Kidney glomerular epithelial cell (primary cell): ENCODE measurements at places on chromosomes 6 and 20.

DNA sequence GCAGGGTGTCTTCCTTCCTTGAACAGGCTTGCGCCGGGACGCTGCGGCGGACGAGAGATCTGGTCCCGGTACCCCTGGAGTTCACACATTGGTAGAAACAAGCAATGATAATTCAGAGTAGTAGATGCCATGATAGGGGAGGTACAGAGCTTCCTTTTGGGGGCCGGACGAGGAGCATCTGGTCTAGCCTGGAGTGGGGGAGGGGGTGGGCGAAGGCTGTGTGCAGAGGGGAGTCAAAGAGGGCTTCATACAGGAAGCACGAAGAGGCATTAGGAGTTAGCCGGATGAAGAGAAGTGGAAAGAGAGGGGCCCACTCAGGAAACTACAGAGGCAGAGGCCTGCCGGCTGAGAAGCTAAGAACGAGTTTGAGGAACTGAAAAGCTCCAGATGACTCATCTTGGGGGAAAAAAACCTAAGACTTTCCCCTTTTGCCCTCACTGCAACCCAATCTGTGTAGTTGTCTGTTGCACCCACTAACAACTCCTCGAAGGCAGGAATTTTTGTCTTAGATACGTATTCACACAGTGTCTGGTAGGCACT lies 611 bp downstream of the CNPY3 start:
- DNase-seq, result peak; percentile 84

- no peak for DNase-seq
Measured at GRCh38 chr20:63738687-63739129, 868 bp upstream of the SLC2A4RG start.

DNA sequence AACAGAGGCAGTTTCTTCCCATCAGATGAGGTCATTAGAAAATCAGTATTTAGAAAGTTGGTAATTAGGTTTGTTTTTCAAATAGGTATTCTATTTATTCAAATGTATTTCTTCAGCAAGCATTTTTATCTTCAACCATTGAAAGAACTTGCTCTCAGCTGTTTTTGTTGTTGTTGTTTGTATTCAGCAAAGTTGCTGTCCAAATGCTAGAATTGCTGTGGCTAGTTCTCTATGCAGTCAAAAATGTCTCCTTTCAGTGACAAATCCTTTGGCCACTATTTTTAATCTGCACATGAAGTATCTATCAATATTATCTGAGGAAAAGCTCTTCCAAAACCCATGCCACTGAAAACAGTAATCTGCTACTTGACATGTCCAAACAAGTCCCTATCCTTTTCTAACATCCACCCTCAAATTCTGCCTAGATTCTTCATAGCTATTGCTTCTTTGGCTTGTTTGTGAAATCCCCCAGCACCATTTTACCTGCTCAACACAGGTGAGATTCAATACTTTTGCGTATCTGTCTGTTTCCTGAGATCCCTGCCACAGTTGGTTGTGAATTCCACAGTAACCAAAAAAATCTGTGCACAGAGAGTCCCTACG lies 1005.4 kb downstream of the GRIK2 start:
- no peak for DNase-seq

DNA sequence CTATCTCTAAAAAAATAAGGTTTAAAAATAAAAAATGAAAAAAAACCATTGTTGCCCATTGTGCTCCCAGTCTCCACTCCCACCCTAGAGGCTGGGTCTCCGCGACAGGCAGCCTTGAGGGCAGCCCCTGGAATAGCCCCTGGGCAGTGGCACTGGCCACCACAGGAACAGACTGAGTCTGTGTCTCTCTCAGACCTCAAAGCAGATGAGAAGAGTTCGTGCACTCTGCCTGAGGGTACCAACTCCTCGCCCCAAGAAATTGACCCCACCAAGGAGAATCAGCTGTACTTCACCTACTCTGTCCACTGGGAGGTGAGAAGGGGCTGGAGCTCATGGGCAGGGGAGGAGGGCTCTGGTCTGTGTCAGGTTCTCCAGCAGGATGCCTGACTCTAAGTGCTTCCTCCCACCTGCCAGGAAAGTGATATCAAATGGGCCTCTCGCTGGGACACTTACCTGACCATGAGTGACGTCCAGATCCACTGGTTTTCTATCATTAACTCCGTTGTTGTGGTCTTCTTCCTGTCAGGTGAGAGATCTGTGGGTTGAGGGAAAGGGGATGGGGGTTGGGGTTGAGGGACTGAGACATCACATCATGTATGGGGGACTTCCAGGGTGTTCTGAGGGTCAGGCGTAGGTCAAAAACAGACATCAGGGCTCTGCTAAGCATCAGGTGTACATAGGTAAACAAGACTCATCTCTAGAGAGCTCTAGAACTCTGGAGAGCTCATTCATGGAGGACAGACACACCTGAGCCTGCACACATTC lies 35.6 kb downstream of the TM9SF4 start:
- no peak for DNase-seq

DNA sequence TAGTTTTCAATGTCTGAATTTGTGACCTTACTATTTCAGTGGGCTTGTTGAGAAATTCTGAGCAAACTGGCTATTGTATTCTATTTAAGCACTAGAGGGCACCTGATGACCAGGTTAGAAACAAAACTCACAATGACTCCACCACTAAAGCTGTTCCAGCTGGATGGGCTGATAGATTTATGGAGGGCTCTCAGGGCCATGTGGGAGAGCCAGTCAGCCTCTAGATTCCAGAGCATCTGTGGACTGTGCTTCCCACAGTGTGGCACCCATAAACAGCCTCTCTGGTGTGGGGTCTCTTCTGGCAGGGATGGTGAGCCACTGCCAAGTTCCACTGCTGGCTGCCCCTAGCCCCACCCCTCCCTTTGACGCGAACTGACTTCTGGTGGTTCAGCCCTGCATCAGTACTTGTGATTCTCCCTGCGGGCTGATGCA lies 29.2 kb downstream of the C6orf58 start:
- DNase-seq, result peak; percentile 81

- peak; percentile 50 for DNase-seq
Measured at GRCh38 chr6:163419413-163420288, 5.1 kb downstream of the QKI start.

GRCh38 chr6:51199733-51200260 lies 381.1 kb downstream of the TFAP2B start:
- no peak for DNase-seq

DNA sequence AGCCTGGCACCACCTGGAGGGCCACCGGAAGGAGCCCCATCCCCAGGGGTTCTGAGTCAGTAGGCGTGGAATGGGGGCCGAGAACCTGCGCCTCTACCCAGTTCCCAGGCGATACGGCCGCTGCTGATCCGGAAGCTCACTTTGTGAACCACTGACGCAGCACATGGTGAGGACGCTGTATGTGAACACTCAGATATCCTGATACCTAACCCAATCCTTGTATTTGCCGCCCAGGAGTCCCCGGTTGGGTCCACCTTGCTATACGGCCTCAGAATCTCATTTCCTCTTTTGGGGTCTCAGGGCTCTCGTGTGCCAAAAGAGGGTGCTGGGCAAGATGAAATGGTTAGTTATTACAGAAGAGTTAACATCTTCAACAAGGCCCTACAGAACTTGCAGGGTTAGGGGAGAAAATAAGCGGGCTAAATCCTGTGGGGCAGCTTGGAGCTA lies 604 bp upstream of the RAB5IF start:
- DNase-seq, result no peak

DNA sequence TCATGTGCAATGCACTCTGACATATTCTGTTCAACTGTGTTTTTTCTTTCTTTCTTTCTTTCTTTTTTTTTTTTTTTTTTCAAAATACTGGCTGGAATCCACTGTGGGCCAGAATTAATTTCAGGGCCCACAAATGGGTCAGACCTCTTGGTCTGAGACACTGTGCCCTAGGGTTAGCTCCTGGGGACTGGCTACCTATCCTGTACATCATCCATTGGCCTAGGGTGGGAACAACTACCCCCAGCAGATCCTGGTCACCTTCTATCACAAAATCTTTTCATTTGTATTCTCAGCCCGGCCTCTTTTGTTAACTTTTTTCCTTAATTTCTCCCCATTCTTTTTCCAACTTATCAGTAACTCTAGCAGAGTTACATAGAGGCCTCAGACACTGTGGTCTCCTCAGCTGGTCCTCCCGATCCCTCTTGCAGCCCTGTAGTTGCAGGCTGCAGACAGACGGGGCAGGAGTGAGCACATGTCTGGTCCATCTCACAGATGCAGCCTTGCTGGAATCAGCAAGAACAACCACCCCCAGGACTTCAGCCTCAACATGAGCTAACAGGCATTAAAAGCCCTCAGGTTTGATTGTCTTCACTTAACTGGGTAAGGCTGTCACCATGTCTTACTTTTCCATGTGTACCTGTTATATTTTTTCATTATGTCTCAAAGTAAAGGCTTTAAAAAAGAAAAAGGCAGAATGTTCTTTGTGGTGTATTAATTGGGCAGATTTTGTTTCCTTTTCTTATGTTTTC lies 41.3 kb downstream of the TXLNB start:
- no peak for DNase-seq

- no peak for DNase-seq
Measured at GRCh38 chr6:27757307-27757706, 154.9 kb downstream of the OR2B2 start.

- DNase-seq, result no peak
Measured at GRCh38 chr20:37971561-37972127, 61.6 kb downstream of the TTI1 start.

DNA sequence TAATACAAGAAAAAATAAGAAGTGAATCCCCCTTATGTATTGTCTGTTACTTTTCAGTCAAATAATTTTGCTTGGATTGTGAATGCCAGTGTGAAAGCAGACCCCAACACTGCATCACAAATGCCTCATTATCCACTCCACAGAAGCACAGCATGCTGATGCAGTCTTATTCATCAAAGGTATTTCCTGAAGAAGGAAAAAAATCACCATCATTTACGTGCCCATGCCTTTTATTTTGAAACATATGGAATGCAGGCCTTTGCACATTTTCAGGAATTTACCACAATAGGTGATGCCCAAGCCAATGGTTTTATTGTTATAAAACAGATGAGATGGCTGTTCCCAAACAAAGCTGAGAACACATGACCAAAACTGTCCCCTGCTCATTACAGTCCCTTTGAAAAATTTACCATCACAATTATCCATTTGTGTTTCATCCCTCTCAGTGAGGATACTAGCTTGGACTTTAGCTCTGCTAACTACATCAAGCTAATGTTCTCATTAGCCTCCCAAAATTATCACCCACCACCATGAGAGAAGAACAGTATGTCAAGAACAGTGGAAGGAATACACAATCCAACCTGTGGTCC lies 180.6 kb upstream of the HTR1E start:
- DNase-seq, result no peak

GRCh38 chr6:163620670-163621330 lies 206.3 kb downstream of the QKI start:
- peak; percentile 12 for DNase-seq

DNA sequence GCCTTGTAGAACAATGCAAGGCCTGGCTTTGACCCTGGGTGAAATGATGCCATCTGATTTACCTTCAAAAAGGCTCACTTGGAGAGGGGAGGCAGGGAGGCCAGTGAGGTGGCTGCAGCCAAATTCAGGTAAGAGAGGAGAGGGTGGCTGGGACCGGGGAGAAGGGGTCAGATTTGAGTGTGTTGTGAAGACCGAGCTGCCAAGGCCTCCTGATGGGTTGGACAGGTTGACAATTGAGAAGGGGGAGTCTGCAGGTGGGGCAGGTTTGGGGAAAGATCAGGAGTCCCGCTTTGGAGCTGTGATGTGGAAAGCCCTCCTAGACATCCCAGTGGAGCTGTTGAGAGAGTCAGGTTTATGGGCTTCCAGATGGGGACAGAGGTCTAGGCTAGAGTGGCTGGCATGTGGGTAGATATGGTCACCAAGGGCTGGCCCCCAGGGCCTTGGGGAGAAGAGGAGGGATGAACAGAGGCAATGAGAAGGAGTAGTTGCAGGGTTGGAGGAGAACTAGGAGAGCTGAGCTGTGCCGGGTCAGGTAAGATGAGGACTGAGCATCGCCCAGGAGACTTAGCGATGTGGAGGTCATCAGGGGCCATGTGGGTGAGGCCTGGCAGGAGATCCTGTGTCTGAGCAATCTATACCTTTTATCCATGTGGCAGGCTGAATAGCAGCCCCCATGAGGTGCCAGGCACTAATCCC lies 70.5 kb upstream of the TOX2 start:
- DNase-seq, result no peak

DNA sequence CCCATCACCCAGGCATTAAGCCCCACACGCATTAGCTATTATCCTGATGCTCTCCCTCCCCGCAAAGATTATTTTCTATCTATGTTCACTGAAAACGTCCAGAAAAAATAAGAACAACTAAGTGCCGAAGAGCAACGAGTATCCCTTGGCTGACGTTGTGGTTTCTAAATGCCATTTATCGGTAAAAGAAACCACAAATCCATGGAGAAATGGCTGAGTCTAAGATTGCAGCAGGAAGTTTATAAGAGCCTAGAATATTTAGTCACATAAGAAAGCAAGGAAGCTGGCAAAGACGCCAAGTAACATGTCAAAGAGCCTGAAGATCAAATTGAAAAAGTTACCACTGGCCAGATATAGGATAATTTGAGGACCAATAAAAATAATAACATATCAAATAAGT lies 18.1 kb upstream of the NOX3 start:
- no peak for DNase-seq

GRCh38 chr6:19434065-19434464 lies 403.1 kb upstream of the ID4 start:
- no peak for DNase-seq

DNA sequence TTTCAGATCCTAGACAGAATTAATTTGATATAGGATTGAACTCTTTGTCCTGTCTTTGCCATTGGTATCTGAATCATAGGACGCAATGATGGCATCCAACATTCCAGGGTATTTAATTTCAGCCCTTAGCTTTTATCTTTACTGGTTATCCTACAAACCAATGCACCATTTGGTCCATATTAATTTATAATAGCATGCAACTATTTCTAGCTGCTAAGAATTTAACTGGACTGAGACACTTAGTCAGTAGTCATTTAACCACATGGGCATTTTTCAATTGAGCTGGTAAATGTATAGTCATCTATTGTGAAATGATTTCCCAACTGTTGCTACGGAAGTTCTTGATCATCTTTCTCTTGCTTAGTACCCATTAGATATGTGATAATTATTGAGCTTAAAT lies 141.1 kb downstream of the CD164 start:
- no peak for DNase-seq

- DNase-seq, result no peak
Measured at GRCh38 chr20:64131406-64131805, 24.0 kb upstream of the NPBWR2 start.

GRCh38 chr20:62171245-62171644 lies 11.6 kb upstream of the MTG2 start:
- DNase-seq, result no peak

DNA sequence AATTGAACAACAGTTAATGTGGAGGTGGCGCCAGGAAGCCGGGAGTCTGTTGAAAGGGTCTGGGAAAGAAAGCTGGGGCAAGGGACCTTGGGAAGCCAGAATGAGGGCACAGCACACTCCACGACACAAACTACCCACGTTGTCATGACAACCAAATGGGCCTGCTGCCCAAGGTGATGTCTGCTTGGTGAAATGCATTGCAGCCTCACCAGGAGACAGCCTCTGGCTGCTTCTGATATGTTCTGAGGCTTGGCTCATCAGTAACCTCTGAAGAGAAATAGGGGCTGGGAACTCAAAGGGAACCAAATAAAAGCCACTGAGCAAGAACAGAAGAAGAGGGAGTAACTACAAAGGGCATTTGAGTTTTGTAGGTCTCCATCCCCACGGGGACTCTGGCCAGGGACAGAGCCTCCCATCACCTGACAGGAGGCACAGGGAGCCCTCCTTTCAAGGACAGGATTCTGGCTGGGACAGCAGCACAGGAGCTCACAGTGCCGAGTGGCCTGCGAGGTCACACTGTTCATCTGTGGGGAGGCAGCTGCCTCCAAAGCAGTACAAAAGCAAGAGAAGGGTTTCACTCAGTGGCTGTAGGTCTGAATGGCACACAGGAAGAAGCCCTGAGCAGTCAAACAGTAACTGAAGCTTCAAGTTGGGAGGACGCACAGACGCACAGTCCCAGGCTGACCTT lies 44.6 kb upstream of the KCNK16 start:
- no peak for DNase-seq
